ENCODE measurements at places on chromosomes 13 and 19.

- no peak for DNase-seq
Observed at GRCh38 chr13:98994080-98994479, 16.2 kb upstream of the DOCK9 start.

GRCh38 chr13:100423375-100423774 is 165.2 kb downstream of the GGACT start:
- DNase-seq = peak; percentile 15

DNA sequence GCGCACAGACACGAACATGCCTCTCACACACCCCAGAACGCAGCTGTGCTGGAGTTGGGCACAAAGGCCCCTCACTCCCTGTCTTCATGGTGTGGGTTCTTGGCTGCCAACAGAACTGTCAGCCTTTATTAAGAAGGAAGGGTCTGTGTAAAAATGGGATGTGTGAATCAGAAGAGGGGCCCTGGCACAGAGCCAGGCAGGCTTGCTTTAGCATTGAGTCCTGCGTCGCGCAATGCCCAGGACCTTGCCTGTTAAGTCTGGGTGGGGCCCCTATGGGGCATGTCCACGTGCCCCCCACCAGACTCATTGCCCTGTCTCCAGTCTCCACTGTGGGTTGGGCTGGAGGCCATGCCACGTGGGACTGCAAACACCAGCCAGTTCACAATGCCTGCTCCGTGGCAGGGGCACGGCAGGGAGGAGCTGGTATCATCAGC is 84.8 kb downstream of the SLC7A1 start:
- no peak for DNase-seq

DNA sequence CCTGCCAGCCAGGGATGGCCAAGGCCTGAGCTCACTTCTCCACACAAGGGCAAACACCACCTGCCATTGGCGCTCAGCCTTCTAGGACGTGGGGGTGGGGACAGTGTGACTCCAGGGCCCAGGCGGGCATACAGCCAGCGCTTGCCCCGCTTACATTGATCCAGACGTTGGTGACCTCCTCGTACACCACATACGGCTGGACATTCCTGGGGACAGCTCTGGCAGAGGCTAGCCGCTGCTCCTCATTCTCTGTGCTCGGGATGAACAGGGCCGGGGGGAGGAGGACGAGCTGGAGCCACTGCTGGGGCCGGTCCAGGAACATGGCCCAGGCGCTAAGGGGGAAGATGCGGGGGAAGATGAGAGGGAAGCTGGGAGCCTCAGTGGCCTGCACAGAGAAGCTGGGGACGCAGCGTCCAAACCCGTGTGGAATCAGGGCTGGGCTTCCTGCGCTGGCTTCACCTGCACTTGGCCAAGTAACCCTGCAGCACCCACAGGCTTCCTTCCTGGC is 25.1 kb upstream of the MYDGF start:
- DNase-seq = no peak

DNA sequence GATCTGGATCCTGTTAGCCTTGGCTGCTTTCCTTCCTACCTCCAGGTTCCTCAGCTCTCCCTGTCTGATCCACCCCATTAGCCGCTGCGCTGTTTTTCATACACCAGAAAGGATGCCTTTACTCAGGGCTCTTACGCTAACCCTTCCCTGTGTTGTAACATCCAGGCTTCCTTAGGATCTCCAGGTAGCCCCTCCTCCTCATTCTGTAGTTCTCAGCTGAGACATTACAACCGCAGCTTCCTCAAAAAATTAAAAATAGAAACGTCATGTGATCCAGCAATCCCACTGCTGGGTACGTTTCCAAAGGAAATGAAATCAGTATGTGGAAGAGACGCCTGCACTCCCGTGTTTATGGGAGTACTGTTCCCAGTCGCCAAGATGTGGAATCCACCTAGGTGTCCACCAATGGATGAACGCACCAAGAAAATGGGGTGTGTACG is 18.4 kb upstream of the MYADM start:
- peak; percentile 93 for DNase-seq

GRCh38 chr13:105247830-105248229 is 1287.6 kb downstream of the EFNB2 start:
- no peak for DNase-seq

DNA sequence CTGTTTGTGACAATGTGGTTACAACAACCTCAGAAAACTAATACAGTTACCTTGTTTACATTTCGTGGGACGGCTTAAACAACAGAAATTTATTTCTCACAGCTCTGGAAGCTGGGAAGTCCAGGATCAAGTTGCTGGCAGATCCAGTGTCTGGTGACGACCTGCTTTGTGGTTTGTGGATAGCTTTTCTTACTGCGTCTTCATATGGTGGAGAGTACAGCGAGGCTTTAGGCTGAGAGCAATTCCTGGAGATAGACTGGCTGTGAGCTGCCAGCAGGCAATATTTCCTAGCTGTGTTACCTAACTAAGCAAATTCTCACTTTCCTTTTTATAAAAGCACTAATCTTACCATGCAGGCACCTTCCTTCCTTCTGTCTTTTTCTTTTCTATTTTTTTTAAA is 1203.5 kb upstream of the PRR20A start:
- no peak for DNase-seq

DNA sequence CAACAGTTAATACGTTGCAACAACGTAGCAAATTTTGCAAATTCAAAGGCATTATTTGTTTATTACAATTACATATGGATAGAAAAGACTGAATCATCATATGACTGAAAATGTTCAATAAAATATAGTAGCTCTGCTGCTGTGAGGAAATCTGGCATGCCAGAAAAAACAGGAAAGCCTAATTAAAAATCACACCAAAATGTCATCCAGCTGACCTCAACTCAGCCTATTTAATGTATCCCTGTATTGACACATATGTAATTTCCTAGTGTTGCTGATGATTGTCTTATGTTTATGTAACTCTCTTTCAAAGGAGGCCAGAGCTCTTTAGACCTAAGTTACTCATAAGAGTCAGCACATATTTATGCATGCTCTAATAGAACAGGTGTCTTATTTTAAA is 495.0 kb downstream of the PCDH17 start:
- DNase-seq = no peak

DNA sequence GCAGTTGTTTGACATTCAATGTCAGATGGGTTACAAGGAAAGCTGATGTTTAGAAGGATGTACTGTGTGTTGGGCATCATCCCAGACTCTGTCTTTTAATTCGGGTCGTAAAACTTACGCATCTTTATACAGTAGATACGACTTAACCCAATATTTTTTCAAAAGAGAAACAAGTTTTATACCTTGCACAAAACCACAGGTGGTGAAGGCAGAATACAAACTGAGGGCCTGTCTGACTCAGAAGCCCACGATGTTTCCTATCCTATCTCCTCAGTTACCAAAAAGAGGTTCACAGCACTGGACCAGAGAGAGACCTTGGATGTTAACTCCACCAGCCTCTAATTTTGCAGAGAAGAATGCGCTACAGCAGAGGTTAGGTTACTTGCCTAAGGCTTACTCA is 477.0 kb downstream of the FOXO1 start:
- DNase-seq = no peak

DNA sequence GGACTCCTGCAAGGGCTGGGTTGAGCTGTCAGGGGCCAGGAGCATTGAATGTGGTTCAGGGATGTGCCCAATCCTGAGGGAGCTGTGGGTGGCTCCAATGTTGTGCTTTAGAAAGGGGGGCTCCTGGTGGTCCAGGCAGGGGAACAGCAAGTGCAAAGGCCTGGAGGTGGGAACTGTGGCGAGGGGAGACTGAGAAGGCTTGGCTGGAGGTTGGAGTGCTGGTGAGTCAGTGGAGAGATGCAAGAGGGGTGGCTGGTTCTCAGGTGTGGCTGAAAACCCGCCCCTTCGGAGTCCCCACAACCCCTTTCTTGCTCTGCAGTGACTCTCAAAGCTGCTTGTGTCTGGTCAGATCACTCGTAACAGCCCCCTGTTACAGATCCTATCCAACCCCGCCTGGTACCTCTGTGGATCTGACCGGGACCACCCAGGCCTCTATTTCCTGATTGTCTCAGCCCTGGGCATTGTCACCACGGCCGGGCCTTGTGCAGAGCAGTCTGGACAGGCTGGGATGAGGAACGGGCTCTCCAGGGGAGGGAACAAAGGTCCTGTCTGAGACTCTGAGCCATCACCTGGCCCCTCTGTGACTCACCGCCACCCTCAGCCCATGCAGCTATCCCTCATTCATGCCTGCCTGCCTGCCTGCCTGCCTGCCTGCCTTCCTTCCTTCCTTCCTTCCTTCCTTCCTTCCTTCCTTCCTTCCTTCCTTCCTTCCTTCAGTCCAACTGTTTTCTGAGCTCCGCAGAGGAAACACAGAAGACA is 1.4 kb upstream of the KCNN1 start:
- DNase-seq = no peak

DNA sequence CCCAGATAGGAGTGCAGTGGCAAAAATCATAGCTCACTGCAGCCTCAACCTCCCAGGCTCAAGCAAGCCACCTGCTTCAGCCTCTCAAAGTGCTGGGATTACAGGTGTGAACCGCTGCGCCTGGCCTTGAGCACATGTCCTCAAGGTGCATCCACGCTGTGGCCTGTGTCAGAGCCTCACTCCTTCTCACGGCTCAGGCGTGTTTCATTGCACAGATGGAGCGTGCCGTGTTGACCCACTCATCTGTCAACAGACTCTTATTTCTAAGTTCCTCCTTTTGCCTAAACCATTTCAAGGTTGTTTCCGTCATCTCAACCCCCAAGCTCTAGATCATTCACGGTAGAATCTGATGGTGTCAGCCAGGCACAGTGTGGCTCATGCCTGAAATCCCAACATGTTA is 28.2 kb downstream of the ATP8B3 start:
- DNase-seq = no peak
